Adrenal gland (tissue), 19 donors: ENCODE measurements at places on chromosomes 4 and X. TPM values are rescaled to one million over a fixed set of nuclear protein-coding genes. Genes with fewer than 3 reads are reported as not detected.

- DNase-seq: no peak
These were observed 91.8 kb upstream of the ATXN3L start for GRCh38 chrX:13411496-13412207.

- DNase-seq: no peak
These were observed 144.5 kb downstream of the SMIM20 start for GRCh38 chr4:26058537-26058936.

GRCh38 chr4:151426513-151426912 lies 17.5 kb downstream of the FHIP1A start:
- no peak for DNase-seq

The SPANXN4 gene
- total RNA-seq: not detected

The SASH3 gene
- 22.0 TPM for total RNA-seq
